ENCODE measurements at places on chromosomes 2 and 18.

DNA sequence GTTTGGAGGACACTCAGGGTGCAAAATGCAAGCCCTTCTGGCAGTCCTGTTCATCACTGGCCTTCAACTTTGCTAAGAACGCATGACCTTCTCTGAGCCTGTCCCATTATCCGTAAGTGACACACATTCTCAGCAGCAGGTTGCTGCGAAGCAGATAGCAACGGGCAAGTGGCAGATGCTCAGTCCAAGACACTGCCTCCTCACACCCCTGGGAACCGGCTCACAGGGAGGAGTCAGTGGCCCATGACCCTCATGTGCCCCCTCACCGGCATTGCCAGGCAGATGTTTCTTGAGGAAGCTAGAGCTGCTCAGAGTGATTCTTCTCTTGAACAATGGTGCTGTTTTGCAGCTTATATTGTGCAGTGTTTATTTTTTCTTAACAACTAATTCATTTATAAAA lies 737.2 kb upstream of the HS6ST1 start:
- DNase-seq = no peak

- no peak for DNase-seq
Measured at GRCh38 chr2:133167990-133168389, 400.3 kb downstream of the NCKAP5 start.

- no peak for DNase-seq
Measured at GRCh38 chr2:53356291-53356905, 411.2 kb upstream of the CHAC2 start.

- no peak for DNase-seq
Measured at GRCh38 chr2:6644261-6644660, 221.4 kb downstream of the CMPK2 start.

DNA sequence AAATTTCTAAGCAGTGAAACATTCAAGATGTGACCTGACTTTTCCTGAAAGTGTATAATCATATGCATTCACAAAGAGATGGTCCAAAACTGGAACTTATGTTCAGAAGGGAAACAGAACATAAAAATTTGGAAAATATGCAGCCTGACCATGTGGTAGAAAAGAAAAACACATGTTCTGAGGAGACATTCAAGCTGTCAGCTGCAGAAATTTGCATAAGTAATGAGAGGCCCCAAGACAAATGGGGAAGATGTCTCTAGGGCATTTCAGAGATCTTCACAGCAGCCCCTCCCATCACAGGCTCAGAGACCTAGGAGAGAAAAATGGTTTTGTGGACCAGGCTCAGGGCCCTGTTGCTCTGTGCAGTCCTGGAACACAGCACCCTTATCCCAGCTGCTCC lies 123.8 kb downstream of the RPIA start:
- DNase-seq = no peak

DNA sequence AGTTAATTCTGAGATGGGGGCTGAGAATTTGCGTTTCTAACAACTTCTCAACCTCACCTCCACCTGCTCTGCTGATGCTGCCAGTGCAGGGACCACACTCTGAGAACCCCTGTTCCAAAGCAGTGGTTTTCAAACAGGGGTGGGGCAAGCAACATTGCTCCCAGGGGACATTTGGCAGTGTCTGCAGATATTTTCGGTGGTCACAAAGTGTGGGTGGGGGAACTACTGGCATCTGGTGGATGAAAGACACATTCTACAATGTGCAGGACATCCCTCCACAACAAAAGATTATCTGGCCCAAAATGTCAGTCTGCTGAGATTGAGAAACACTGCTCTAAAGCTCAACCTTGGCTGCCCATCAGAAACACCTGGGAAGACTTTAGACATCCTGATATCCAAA lies 188.7 kb upstream of the SATB2 start:
- no peak for DNase-seq

DNA sequence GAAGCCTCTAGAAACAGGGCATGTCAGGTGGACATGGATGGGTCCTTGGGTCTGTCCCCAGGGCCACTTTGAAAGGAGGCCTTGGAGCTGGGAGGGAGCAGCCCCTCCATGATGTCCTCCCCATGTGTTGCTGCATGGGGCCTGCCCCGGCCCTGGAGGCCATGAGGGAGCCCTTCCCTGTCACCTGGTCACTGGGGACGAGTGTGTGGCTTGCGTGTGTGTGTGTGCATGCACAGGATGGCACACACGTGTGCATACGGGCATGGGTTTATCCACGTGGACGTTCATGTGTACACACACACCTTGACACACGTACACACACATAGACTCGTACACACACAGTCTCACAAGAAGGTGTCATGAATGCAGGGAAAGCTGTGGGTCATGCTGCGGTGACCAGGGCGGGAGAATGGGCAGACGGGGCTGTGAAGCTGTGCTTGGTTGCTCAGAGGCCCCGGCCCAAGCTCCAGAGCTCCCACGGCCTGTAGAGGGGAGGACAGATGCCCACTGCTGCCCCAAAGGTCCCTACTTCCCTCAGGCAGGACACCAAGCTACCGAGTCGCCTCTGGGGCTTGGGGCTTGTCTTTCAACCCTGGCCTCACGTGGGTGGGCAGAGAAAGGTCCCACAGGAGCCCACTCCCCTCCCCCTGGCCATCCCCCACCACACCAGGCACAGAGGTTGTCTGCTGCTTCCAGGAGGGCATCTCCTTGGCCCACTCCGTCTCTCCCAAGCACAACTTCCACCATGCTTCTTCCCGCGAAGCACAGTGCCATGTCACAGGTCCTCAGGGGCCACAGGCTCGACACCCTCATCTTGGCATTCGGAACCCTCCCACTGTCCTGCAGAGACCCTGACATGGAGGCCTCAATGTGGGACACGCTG lies 42.3 kb upstream of the GPC1 start:
- DNase-seq = no peak

GRCh38 chr2:72008608-72009007 lies 139.1 kb downstream of the CYP26B1 start:
- DNase-seq = no peak

DNA sequence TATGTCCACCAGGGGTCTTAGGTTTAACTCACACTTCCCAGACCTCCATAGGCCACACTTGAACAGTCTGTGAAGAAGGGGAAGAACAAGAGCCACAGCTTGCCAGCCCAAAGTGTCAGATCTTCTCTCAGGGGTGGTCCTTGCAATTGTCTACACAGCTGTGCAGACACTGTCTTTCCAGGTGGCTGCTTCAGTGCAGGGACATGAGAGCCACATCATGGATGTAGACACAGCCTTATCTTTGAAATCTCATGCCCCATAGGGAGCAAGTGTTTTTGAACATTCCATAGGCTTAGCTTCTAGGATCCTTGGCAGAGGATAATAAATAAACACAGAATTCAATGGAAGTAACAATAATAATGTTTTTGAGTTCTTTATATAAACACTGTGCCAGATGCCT lies 6.7 kb downstream of the ZNF407 start:
- DNase-seq = no peak

DNA sequence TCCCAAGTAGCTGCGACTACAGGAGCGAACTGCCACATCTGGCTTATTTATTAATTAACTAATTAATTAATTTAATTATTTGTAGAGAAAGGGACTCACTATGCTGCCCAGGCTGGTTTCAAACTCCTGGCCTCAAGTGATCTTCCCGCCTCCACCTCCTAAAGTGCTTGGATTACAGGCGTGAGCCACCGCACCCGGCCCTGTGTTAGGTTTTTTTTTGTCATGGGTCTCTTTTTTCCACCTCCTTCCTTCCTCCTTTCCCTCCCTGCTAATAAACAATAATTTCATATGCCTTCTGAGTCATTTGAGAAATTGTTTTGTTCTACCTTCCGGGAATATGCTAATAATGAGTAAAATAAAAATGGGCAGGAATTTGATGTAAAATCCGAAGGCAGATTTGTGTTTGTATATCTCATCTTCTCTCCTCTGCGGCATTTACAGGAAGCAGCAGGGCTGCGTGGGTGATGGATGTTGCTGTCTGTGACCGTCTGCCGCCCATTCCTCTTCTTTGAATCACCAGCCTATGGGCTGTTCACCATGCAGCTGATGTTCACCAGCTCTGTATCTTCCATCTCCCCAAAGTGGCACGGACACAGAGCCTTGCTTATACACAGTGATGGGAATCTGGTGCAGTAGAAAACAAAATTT lies 89.9 kb downstream of the ACSL3 start:
- DNase-seq = no peak

DNA sequence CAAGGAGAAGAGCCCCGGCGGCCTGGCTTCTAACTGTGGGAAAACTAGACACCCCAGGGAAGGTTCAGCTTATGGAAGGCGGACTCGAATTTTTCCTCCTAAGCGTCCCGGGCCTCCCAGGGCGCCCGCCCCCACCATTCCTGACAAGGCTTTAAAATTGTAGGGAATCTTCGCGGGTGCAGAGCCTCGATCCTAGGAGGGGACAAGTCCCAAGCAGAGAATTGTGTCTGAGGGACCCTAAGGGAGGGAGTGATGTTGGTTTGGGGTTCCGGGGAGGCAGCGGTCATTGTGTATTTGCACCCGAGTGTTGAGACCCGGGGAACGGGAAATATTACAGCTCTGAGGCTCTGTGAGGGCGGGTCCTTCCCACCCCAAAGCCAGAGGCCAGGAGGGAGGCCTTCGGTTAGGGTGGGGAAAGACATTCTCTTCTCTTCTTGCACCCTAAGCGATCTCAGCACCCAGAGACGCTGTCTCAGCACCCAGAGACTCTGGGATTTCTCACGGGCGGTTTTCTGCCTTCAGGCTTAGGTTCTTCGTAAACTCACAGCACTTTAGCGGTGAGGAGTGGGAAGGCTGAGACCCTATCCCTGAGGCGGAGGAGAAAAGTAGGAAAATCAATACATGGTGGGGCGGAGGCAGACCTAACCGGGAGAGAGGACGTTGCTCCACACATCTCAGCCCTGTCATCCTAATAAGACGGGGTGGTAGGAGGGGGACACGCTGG lies 7.6 kb downstream of the OSR1 start:
- no peak for DNase-seq

DNA sequence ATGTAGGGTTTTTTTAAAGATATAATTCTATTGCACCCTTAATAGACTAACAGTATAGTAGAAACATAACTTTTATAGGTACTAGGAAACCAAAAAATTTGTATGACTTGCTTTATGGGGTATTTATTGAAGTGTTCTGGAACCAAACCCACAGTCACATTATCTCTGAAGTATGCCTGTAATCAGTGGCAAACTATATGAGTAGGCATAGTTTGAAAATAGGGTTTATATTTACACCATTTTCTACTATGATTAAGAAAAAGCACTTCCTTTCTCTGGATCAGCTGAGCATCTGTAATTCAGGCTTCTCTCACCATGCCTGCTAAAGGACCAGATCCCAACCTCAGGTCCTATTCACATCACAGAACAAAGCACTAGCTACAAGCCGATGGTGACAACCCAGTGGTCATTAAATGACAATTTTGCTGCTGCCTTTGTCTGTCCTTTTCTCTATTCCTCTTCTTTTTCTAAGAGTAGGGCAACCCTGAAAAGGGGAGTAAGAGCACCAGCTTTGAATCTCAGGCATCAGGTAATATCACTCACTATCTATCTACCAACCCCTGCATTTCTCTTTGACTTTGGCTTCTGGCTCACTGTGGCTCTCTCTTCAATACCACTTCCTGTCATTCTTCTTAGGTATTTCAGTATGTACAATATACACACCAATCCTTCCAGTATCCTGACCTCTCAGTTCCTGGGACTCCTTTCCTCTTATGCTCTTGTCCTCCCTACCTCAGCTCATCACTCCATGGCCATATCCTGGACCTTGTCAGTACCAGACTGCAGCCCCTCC lies 14.4 kb downstream of the NEMP2 start:
- DNase-seq = no peak

DNA sequence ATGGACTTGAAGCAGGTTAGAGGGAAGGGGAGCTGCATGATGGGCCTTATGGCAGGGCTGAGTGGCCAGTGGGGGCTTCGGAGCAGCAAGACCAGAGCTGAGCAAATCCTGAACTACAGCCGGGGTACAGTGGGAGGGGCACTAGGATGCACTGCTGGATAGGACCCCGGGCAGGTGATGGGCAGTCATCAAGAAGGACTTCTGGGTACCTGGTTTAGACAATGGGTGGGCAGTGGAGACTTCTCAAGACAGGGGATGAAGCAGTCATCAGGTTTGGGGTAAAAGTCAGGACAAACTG lies 507.4 kb upstream of the MYT1L start:
- no peak for DNase-seq

GRCh38 chr2:28343971-28344715 lies 48.5 kb upstream of the FOSL2 start:
- DNase-seq = no peak

GRCh38 chr2:180980106-180980942 lies at the start of gene UBE2E3:
TSS of gene UBE2E3 (plus strand) at chr2:180980605. CDS start at chr2:180982043, 1,438 bp downstream.
- DNase-seq = peak; percentile 68

Data from stimulated activated CD4-positive, alpha-beta T cell treated with anti-CD3 and anti-CD28 coated beads, Interleukin-15, amount 100 ng/mL, for 1 hour (primary cell).